ENCODE measurements at places on chromosomes 7 and 10.

- DNase-seq, result no peak
Observed at GRCh38 chr7:148238761-148239325, 351.7 kb upstream of the C7orf33 start.

- DNase-seq, result peak; percentile 64
Observed at GRCh38 chr7:46908770-46909169, 673.1 kb downstream of the TNS3 start.

DNA sequence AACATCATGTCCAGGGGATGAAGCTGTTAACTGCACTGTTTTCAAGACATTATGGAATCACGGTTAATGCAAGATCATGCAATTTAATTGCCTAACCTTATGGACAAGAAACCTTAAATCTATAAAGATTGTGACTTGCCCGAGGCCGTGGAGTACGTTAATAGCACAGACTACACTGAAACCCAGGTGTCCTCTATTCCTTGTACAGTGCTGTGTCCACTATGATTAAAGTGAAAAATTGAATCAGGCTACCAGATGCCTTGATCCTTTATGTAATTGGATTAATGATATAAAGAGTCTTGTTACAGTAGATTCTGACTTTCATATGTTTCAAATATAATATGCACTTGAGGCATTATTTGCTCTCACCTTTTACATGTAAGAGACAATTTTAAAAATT lies 33.9 kb upstream of the ETV1 start:
- DNase-seq, result no peak

- peak; percentile 82 for DNase-seq
Observed at GRCh38 chr10:131094527-131095312, 216.8 kb downstream of the TCERG1L start.

- no peak for DNase-seq
Observed at GRCh38 chr7:24873944-24874343, 106.0 kb downstream of the OSBPL3 start.

DNA sequence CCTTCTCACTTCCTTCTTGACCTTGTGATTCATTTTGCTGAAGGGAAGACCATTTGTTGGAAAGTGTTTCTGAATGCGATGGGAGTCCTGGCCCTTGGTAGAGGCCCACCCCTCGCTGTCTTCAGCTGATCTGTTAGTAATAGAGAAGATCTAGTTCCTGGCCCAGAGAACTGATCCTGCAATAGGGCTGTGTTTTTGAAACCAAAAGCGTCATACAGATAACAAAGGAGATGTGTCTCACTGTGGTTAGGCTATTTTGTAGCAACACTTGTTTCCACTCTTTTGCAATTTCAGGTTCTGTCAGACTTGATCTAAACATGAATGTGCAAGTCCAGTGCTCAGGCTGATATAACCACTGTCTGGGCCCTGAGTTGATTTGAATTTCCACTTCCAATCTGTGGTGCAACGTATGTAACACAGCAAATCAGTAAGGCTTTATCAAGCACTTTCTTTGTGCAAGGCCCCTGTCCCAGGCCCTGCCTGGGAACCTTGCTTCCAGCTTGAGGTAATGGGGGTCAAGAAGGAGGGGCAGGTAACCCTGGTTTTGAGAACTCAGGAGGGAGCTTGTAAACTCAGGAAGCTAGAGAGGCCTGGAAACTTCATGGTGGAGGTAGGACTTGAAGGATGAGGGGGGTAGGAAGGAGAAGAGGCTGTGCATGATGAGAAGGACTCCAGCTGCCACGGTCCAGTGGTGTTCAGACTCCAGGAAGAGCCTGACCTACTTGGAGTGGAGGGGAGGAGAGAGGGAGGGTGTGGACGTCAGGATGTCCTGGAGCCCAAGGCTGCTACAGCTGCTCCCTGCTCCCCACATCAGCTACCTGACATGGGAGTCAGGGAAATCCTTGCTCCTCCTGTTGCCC lies 42.2 kb upstream of the SRGN start:
- peak; percentile 97 for DNase-seq

DNA sequence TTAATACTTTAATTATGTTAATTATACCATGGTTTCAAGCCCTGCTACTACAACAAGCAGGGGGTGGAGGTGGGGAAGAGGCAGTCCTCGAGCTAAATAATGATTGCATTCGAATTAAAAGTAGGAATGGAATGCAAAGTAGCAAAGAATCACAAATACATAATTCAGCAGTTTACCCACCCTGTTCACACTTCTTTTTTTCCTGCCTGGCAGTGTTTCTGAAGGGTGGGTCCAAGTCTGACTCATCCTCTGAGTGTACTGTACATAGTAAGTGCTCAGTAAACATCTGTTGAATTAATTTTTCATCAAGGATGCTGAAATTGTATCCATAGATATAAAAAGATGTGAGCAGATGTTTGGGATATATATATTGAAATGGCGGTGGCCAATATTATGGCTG lies 778.8 kb downstream of the LRMDA start:
- DNase-seq, result no peak

DNA sequence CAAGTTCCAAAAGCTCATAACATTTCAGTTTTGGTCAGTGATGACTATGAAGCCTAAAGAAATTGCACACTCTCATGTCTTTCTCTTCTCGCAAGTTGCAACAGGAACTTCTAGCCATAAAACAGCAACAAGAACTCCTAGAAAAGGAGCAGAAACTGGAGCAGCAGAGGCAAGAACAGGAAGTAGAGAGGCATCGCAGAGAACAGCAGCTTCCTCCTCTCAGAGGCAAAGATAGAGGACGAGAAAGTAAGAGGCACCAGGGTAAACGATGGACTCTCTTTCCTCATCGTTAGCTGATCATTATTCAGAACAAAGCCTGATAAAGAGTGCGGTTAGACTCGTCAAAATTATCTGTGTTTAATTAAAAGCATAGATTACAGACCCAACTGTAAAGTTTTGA lies 94.7 kb downstream of the HDAC9 start:
- DNase-seq, result no peak

DNA sequence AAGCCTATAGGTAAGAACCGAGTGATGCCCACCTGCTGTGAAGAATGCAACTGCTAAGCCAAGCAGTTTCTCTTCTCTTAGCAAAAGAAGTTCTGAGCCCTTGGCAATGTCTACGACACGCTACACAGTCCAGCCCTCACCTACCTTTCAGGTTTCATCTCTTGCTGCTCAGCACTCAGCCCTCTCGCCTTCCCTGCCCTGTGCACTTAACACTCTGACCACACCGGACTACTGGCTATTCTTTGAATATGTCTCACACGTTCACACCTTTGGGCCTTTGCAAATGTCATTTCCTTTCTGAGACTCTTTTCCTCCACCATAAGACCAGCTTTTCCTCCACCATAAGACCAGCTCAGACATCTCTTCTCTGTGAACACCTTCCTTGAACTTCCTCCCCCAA lies 67.0 kb upstream of the ITGB1 start:
- DNase-seq, result no peak

GRCh38 chr10:16777473-16778370 lies 39.5 kb downstream of the RSU1 start:
- peak; percentile 26 for DNase-seq

- DNase-seq, result no peak
Observed at GRCh38 chr10:70963271-70963670, 74.9 kb upstream of the PCBD1 start.

- DNase-seq, result peak; percentile 88
Observed at GRCh38 chr7:23093546-23093945, 12.0 kb upstream of the KLHL7 start.

DNA sequence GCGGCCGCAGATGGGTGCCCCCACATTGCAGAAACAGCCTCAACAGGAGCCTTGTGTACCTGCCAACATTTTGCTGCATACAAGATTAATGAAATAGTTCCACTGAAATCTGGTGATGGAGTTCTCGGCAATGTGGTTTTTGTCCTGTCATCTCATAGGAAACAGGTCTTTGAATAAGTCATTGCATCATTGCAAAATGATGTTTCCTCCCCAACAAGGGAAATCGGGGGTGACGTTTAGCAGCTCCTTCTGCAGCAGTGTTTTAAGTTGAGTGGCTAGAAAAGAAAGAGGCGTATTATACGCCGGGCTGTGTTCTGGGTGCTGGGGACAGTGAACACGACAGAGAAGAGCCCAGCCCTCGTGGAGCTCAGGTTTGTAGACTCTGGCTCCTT lies 177.0 kb downstream of the PRKAG2 start:
- no peak for DNase-seq

- DNase-seq, result no peak
Observed at GRCh38 chr7:139753081-139753692, 24.6 kb downstream of the HIPK2 start.

GRCh38 chr10:49611816-49612512 lies 1.9 kb downstream of the SLC18A3 start:
- DNase-seq, result peak; percentile 30

DNA sequence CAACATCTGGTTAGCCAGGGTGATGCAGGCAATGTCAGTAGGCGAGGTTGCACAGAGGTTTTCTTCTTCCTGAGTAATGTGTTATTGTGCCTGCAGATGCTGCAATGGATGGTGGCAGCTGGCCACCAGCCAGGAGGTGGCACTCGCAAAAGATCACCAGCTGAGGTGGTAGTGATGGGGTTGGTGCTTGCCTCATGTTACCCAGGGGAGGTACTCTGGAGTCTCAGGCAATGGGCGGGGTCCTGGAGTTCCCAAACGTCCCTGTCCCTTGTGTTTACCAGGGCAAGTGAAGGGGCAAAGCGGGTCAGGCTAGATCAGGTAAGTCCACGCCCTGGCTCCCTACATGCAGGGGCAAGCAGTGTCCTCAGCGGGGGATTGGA lies 21.1 kb downstream of the CLRN3 start:
- DNase-seq, result no peak

- no peak for DNase-seq
Observed at GRCh38 chr10:25288181-25288580, 113.4 kb downstream of the GPR158 start.

GRCh38 chr7:29035044-29035740 lies 77.1 kb upstream of the TRIL start:
- DNase-seq, result peak; percentile 83

- DNase-seq, result no peak
Observed at GRCh38 chr7:85010306-85010705, 176.6 kb downstream of the SEMA3D start.

GRCh38 chr10:122248356-122249302 lies 22.5 kb upstream of the BTBD16 start:
- no peak for DNase-seq

GRCh38 chr10:72746426-72747363 lies 54.8 kb downstream of the MCU start:
- no peak for DNase-seq

GRCh38 chr10:125060482-125060825 lies 99.9 kb downstream of the CTBP2 start:
- peak; percentile 56 for DNase-seq

GRCh38 chr7:90425376-90425775 lies 22.1 kb downstream of the CLDN12 start:
- DNase-seq, result peak; percentile 23

DNA sequence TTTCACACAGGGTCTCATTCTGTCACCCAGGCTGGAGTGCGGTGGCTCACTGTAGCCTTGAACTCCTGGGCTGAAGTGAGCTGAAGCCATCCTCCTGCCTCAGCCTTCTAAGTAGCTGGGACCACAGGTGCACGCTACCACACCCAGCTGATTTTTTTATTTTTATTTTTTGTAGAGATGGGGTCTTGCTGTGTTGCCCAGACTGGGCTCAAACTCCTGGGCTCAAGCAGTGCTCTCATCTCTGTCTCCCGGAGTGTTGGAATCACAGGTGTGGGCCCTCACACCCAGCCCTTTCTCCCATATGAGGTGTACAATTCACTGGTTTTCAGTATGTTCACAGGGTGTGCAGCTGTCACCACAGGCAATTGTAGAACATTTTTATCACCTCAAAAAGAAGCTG lies 5.2 kb downstream of the INPP5A start:
- DNase-seq, result no peak

GRCh38 chr10:30812018-30812851 lies 182.7 kb upstream of the LYZL2 start:
- no peak for DNase-seq

DNA sequence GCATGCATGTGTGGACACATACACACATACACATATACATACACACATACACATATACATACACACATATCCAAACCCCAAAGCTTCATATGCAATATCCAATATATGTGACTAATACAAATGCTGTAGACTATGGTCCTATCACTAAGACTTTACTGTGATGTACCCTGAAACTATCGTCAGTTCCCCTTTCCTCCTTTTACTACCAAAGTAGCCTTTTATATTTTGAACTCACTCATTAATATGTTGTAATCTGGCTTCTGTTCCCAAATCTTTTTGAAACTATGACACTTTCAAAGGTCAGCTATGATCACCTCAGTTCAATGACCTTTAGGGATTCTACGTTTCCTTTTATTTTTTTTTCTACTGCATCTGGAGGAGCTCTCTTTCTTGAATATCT lies 64.8 kb upstream of the TFEC start:
- DNase-seq, result no peak

DNA sequence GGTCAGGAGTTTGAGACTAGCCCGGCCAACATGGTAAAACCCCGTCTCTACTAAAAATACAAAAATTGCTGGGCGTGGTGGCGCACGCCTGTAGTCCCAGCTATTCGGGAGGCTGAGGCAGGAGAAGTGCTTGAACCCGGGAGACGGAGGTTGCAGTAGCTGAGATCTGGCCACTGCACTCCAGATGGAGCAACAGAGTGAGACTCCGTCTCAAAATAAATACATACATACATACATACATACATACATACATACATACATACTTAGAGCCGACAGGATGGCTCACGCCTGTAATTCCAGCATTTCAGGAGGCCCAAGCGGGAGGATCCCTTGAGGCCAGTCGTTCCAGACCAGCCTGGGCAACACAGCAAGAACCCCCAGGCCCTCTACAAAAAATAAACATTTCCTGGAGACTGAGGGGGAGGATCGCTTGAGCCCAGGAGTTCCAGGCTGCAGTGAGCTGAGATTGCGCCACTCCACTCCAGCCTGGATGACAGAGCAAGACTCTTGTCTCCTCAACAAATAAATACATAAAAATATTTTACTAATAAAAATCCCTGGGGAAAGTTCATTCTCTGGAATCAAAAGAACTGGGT lies 90.9 kb upstream of the TNRC18 start:
- no peak for DNase-seq

GRCh38 chr7:2358968-2359527 lies 4.4 kb downstream of the EIF3B start:
- no peak for DNase-seq
